GM12892 (cell line): ENCODE measurements at places on chromosomes 2 and 18.

GRCh38 chr2:240934701-240935102, 28.6 kb downstream of the CROCC2 start:
- no peak for DNase-seq

GRCh38 chr2:68860111-68860510, 11.1 kb downstream of the BMP10 start:
- no peak for DNase-seq

- no peak for DNase-seq
Measured at GRCh38 chr2:235692671-235693171, 198.9 kb downstream of the AGAP1 start.

- DNase-seq: no peak
Measured at GRCh38 chr2:27581417-27582128, 1.3 kb upstream of the ZNF512 start.

DNA sequence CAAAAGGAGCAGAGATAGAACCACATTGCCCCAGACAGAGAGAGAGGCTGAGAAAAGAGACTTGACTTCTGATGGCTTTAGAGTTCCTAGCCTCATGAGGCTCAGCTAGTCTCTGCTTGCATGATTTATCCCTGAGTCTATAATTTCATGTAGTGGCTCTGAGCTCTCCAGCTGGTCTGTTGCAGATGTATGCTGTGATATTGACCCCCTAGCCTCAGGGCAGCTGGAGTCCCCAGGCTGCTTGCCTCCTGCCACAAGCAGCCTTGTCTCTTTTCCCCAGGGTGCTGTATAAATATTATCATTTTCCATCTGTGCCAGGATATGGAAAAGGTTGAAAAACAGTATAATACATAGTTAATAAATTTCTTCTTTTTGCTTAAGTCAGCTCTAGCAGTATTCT, 467.6 kb upstream of the CWC22 start:
- no peak for DNase-seq

DNA sequence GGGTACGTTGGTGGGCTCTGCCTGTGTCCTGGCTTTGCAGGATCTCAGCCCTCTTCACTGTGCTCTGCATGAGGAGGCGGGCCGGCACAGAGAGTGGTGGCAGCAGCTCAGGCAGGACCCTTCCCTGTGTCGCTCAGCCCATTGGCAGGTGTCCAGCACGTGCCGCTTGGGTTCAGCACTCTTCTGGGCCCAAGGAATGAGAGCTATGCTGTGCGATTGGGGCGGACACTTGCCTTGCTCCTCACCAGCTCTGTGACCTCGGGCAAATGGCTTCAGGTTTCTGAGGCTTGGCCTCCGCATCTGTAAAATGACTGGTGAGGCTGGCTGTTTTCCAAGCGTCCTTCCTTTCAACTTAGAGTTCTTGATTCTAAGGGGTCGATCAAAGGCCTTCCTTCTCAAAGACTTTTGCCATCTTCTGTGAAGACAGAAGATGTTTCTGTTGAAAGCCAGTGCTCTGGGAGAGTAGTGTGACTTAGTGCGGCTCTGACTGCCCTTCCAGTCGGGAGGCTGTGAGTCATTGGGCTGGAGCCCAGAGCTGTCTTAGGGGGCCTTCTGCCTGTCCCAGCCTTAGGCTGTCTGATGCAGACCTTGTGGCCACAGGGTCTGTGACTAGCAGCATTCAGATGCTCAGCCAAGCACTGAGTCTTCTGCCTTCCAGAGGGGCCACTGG, 35.6 kb downstream of the GLI2 start:
- no peak for DNase-seq

- DNase-seq: no peak
Measured at GRCh38 chr2:46050027-46050426, 247.2 kb upstream of the EPAS1 start.

DNA sequence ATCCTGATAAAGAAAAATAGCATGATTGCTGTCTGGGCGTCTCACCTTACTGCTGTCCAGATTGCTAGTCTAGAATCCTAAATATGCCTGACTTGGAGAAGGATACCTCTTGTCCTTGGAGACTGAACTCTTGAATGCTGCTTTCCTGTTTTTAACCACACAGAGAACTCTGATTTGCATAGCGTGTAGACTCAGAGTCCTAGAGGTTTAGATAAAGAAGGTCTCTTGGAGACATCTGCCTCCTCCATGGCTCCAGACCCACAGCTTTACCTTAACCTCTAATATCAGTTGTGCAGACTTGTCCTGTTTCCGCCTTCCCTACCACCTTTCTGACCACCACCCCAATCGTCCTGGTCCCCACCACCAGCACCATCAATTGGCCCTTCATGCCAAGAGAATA, 292.6 kb upstream of the CYRIA start:
- DNase-seq: no peak

DNA sequence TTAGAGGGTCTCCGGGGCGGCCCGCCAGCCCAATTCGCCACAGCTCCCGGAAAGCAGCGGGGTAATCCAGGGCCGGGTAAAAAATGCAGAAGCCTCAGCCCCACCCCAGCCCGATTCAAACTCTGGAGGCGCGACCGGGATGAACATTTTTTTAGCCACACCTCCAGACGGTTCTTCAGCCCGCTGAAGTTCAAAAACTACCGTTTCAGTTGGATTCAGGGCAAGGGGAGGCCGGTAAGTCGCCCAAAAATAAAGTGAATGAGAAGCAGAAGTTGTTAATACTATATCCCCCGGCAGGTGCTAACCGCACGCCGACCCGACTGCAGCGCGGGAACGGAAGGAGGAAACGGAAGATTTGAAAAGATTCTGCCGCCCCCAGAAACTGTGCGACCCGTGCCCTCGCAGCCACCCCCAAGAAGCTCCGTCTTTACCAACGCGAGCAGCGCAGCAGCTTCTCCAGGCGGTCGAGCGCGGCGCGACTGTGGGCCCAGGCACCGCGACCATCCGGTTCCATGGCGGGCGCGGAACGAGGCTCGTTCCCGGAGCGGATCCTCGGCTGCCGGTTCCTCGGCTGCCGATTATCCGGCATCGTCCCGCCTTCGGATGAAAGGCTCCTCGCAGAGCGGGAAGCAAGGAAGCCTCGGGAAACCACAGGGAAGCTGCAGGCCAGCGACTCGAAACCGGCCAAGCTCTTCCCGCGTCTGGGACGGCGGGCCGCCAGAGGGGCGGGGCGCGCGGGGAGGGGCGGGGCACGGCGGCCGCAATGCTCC, at the start of gene BARD1:
TSS of gene BARD1 (minus strand) at position 703 of the 770 bp plus-strand sequence. CDS start at position 589, 114 bp downstream.
- peak; percentile 27 for DNase-seq

- DNase-seq: no peak
Measured at GRCh38 chr2:217842017-217842416, 160.8 kb downstream of the TNS1 start.

GRCh38 chr2:14942987-14943386, 310.5 kb downstream of the LRATD1 start:
- no peak for DNase-seq

DNA sequence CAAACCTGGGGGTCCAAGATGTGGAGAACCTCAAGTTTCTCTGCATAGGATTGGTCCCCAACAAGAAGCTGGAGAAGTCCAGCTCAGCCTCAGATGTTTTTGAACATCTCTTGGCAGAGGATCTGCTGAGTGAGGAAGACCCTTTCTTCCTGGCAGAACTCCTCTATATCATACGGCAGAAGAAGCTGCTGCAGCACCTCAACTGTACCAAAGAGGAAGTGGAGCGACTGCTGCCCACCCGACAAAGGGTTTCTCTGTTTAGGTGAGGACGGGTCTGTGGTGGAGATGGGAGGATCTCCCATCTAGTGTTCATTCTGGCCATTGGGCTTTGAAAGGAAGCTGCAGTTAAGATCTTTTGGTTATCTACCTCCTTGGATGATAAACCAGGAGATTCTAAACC, 2.9 kb downstream of the CASP10 start:
- no peak for DNase-seq

DNA sequence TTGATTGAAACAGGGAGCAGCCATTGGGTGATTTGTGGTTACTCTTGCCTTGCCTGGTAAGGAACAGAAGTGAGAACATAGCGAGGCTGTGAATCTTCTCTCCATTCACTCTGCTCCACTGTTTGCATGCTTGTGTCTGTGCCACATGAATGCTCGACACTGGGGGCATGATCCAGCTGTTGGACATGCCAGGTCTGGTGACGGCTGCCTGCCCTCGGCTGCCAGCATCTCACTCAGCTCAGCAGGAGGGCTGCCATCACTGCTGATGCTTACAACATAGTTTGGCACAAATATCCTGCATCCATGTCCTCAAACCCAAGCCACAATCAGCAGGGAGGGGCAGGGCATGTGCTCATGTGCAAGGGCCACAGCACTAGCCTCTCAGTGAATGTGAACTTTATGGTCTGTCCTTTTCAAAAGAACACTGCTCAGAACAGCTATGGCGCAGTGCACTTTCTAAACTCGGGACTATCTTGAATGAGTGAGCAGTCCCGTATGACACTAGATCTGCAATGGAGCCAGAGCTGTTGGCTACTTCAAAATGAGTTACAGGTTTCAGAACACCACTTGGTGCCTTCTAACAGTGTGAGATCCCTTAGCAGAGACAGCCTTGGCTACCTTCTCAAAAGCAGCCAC, 126.3 kb downstream of the NRP2 start:
- no peak for DNase-seq

DNA sequence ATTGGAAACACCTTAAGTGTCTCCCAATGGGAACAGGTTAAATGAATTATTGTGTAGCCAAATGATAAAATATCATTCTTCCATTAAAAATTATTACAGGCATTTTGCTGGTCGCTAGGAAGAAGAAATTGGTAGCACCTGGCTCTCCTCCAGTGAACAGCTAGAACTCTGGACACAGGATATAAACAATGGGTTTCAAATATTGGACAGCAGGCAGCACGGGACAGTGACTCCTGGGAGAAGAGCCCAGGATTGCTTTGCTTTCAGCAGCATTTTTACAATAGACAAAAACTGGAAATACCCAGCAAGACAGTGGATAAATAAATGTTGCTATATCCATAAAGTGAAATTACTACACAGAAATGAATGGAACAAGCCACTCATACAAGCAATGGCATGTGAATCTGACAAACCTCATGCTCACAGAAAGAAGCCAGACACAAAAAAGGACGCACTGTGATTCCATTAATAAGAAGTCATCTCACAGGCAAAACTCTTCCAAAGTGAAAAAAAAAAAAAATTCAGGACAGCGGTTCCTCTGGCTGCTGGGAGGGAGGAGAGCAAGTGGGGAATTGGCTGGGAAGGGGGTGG, 50.5 kb downstream of the LAMA1 start:
- DNase-seq: no peak

DNA sequence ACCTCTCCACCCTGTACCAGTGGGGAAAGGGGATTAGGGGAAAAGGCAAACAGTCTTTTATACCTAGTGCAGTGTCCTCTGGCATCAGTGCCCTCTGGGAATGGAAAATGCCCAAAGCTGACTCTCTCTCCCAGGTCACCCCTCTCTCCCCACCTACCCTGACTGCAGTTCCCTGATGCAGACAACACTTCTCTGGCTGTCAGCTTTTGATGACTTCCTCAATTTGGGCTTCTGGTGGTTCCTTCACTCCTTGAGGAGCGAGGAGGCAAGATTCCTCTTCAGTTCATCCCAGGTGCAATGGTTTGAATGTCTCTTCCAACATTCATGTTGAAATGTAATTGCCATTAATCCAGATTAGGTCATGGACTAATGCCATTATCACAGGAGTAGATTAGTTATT, 19.7 kb upstream of the PPM1B start:
- DNase-seq: no peak

DNA sequence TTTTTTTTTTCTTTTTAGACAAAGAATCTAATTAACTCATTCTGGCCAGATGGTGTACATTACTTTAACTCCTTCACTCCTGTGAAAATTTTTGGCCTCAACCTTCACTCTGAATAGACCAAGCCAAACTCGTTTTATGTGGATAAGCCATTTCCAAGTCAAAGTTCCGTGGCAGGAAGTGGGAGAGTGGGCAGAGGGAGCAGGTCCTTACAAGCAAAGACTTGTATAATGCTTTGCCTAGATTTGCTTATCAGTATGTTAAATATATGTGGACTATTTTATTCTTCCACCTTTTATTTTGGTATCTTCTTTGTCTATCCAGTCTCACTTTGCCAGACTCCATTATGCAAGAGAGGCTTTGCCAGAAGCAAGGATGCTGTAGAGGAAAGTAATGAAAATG, 178.1 kb upstream of the TNP1 start:
- DNase-seq: no peak

GRCh38 chr2:77328134-77328931, 193.8 kb downstream of the LRRTM4 start:
- DNase-seq: no peak

DNA sequence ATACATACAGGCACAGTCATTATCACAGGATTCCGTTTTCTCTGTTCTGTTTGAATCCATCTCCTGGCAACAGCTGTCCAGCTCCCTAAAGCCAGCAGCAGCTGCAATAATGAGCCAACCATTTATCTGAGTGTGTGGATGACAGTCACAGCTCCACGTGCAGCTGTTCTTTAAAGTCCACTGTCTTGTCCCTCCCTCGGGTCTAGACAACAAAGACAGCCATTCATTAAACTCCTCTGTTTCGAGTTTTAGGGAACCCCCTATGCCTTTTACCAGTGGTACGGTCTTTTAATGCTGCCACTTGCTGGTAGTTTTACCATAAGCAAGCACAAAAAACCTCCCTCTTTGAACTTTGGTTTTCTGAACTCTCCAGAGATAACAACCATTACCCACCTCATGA, 16.0 kb upstream of the MSGN1 start:
- no peak for DNase-seq

- no peak for DNase-seq
Measured at GRCh38 chr2:174153757-174154680, 94.3 kb downstream of the OLA1 start.

GRCh38 chr18:57008001-57008686, 138.7 kb upstream of the BOD1L2 start:
- DNase-seq: no peak

DNA sequence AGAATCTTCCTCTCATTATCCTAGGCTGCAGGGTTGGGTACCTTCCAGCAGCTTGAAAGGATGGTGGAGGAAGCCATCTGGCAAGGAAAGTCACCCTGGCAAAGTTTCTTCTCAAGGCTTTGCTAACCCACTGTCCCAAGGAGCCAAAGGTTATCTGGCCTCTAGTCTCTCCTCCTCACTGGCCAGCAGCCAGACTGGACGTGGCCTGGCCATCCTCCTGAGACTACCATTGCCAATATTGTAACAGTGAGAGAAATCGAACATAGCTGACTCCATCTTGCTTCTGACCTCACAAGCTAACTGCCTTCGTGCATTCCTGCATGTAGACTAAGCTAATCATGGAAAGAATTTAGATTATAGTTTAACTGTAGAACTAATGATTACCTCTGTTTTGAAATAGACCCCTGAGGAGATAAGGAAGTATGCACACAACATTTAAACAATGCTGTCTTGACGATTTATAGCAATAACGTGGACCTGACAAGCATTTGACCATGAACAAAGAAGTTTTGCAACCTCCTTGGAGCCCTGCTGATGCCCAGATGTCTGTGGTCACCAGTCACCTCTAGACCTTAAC, 7.8 kb upstream of the ANXA4 start:
- no peak for DNase-seq

DNA sequence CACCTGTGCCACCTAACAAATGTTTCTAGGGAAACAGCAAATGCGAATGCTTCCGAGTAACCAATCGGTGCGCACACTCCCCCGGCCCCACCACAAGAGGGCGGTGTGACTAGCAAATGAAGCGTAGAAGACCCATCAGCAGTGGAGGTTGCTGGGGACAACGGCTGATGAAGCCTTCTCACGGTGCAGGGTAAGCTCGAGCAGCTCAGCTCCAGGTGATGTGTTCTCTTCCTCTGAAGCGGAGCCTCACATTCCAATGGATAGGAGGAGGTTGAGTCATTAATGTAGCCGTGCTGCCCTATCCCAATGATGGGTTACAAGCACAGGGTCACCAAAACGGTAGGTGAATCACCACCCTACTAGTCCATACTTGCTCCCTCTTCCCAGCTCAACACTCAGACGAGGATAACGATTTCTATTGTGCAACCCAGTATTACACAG, 127.6 kb upstream of the TWIST2 start:
- DNase-seq: peak; percentile 36

- DNase-seq: no peak
Measured at GRCh38 chr18:3265564-3266033, 3.7 kb downstream of the MYL12B start.
